ENCODE measurements at places on chromosomes 11 and 22.

GRCh38 chr11:108921211-108921610, 256.3 kb downstream of the DDX10 start:
- no peak for DNase-seq

GRCh38 chr22:50576070-50576469, 2.2 kb downstream of the CPT1B start:
- no peak for DNase-seq

DNA sequence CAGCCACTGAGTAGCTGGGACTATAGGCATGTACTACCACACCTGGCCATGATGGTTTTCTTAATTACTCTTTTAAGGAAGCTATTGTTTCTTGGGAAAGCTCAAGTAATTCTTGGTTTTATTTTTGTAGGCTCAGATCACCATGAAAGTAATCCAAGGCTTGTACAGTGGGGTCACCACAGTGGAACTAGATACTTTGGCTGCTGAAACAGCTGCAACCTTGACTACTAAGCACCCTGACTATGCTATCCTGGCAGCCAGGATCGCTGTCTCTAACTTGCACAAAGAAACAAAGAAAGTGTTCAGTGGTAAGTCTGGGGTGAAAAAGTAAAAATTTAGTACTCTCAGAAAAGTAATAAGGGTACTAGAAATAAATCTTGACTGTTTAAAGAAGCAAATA, 11.3 kb downstream of the RRM1 start:
- DNase-seq: no peak

DNA sequence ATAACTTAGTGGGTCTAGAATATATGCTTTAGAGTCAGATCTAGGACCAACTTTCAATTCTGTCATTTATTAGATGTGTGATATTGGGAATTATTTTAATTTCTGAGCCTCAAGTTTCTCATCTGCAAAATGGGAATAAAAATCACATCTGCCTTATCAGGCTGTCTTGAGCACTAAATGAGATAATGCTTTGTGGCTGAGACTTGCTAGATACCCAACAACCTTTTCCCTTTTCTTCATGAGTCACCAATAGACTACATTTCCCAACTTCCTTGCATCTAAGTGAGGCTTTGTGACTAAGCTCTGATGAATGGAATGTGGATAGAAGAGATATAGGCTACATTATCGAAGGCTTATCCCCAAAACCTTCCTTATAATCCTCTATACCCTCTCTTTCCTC, 220.7 kb upstream of the SESN3 start:
- no peak for DNase-seq

GRCh38 chr11:47192111-47192510, 5.9 kb upstream of the PACSIN3 start:
- DNase-seq: no peak

DNA sequence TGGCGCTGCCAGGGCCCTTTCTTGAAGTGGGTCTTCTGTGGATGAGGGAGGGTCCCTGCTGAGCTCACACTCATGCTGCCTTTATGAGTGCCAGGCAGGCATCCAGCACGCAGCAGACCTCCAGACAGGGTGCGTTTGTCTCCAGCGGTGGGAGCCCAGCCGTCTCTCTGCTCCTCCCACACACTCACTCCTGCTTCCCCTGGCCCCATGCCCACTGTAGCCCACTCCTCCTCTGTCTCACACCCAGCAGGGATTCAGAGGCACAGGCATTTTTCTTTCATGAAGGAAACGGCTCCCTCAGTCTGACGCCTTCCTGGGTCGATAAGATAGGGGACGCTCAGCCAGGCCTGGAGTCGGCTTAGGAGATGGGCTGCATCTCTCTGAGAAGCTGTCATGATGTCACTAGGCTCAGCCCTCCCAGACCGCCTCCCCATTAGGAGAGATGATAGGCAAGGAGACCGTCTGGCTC, 183.9 kb upstream of the NCAM1 start:
- DNase-seq: no peak

DNA sequence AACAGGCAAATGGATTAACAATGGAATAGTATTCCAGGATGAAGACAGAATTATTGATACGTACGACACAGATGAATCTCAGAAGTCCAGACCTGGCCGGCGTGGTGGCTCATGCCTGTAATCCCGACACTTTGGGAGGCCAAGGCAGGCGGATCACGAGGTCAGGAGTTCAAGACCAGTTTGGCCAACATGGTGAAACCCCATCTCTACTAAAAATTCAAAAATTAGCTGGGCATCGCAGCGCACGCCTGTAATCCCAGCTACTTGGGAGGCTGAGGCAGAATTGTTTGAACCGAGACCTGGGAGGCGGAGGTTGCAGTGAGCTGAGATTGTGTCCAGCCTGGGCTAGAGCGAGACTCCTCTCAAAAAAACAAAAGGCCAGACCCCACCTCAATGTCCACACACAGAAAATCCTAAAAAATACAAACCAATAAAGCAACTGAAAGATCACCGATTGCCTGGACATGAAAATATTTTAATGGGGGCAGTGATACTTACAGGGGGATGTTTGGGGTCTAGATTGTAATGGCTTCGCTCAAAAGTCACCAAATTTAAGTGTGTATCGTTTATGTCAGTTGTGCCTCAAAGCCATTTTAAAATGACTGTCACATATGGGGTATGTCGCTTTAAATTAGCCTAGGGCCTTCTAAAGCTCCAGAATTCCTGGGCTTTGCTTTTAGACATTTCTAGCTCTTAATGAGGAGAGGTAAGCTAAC, 3.8 kb downstream of the RPS25 start:
- DNase-seq: no peak

- no peak for DNase-seq
Observed at GRCh38 chr22:19483481-19484244, 3.9 kb downstream of the CDC45 start.

DNA sequence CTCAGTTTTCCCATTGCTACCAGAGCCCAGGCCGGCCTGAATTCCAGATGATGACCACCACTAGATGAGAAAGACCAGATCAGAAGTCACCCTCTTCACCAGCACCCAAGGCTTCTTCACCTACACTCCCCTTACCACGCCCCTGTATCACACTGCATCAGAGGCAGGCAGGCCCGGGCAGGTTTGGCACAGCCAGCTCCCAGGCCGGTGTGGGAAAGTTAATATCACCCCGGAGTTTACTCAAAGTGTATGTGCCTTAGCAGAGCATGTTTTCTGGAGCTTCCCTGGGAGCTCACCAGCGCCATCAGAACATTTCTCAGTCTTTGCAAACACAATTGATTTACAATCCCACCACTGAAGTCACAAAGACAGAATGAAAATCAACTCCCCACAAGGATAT, 47.5 kb upstream of the POU2AF1 start:
- no peak for DNase-seq

- no peak for DNase-seq
Observed at GRCh38 chr22:32567544-32567943, 92.9 kb downstream of the FBXO7 start.

- DNase-seq: no peak
Observed at GRCh38 chr22:48807155-48807554, 1020.5 kb downstream of the BRD1 start.

DNA sequence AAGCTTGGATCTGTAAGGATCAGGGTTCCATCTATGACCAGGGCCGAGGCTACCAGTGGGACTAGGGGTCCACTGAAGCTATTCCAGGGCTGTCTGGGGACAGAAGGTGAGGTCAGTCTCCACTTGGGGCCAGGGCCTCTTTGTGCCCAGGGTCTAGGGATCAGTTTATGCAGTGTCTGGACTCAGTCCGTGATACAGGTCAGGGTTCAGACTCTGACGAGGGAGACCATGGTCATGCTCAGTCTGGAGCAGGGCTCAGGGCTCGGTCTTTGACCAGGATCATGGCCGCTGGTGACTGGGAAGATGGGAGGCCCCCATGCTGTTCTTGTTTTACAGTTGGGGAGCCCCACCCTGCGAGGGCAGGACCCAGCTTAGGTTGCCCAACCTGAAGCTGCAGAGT, 11.8 kb downstream of the TSSC4 start:
- no peak for DNase-seq

- no peak for DNase-seq
Observed at GRCh38 chr22:40001800-40002577, 7.2 kb downstream of the FAM83F start.

- DNase-seq: no peak
Observed at GRCh38 chr22:23752090-23752691, 1.3 kb upstream of the ZNF70 start.

DNA sequence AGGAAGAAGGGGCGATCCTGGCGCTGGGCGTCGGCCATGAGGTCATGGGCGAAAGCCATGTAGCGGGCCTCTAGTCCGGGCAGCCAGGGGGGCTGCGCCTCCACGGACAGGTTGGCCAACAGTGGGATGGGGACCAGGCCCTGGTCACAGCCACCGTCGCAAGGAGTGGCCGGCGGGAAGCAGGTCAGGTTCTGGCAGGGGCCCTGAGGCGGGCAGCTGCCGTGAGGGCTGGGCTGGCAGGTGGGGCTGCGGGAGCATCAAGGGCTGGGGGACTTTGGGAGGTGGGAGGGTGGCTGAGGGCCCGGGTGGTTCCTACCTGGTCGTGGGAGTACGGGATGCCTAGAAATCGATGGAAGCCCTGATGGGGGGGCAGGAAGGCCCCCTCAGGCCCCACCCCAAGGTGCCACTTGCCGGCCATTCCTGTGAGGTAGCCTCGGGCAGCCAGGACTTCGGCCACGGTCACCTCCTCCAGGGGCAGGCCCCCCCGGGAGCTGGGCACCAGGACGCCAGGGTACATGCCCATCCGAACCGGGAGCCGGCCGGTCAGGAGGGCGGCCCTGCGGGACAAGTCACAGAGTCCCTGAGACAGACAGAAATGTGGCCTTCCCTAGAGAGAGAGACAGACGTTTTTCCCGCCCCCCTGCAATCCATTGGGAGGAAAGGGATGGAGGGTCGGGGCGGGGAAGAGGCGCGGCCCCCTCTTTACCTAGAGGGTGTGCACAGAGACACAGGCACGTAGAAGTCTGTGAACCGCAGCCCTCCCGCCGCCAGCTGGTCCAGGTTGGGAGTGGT, 906 bp downstream of the ARSA start:
- no peak for DNase-seq

GRCh38 chr11:68206211-68206610, 6.9 kb downstream of the KMT5B start:
- no peak for DNase-seq

- DNase-seq: no peak
Observed at GRCh38 chr22:29028468-29028867, 33.2 kb downstream of the C22orf31 start.

DNA sequence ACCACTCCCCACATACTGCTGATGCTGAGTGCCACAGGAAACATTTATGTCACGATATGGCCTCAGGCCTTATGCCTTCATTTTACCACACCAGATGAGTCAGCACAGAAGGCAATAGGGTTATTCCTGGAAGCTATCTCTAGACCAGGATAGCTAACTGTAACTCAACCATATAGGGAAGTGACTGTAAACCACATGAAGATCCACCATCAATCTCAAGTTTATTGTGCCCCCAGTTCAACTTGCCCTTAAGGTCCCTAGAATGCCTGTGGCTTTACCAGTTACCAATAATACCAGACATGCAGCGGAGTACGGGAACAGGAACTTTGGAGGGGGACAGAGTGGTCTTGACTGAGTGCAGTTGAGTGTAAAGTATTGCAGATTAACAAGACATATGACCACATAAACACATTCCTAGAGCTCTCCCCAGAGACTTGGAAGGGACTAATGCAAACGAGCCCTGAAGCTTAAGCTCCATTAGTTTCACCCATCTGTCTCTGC, 180.9 kb downstream of the KIF18A start:
- DNase-seq: no peak

- DNase-seq: no peak
Observed at GRCh38 chr22:41334215-41334614, 32.9 kb downstream of the ZC3H7B start.

DNA sequence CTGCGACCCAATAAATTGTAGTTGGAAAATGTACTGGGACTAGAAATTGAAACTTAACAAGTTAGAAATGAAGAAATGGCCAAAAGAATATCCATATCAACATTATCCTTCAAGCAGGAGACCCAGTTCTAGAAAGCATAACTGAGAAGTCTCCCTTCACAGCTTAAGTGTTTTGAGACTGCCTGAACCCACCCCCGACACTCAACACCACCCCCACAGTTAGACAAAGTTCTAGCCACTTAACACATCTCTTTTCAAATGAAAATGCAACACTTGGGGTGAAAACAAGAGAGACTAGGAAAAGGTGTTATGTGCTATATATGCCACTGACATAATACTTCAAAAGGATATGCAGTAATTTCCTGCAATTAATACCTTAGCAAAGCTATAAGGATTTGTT, 184.5 kb downstream of the SOX6 start:
- no peak for DNase-seq

DNA sequence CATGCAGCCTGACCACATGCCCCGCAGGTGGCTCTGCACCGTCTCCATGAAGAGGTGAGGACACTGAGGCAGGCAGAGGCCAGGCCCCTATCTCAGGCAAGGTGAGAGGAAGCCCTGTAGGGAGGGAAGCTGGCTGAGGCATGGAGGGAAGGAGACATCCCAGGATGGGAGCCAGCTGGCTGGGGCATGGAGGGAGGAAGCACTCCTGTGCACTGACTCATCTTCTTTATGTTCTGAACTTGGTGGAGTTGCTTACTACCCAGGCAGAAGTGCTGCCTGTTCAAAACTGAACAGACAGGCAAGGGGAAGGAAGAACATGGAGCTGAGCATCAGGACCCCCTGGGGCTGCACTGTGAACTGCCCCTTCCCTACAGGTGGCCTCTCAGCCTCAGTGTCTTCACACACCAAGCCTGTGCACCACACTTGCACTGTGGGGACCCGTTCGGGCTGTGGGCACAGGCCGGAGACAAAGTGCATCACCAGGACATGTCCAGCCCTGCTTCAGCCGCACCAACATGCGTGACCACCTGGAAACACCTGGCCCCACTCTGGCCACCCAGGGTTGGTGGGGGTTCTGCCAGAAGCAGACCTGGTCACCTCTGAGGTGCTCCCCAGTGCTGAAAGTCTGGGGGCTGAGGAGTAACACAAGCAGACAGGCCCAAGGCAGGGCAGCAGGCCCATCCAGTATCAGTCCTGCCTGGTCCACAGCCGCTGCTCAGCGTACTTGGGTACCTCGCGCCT, 55.5 kb downstream of the DGCR2 start:
- DNase-seq: no peak

DNA sequence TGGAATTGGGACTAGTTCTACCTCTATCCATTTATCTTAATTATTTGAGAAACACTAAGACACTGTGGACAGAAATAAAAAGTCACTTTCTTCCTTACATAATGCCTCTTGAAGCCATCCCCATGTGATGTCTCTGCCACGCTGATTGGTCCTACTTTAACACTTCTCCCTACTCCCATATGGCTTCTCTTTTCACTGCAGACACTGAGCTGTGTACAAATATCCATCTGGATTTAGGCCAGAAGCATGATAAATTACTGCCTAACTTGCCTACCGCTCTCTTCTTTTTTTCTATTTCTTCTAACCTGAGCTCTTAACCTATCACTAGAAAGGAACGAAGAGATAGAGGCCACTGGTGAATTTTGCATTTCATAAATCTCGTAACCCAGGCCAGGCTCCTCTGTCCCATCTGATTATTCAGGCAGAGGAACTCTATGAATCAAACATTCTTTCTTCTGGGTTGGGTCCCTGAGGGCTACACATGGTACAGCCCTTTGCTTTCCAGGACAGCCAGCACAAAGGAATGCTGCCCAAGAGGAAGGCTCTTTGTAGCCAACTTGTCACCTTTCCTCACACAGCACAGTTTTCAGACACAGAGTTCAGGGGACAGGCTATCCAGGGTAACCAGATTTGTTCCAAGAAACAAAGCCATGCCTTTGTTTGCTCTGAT, 878.5 kb upstream of the LRRC4C start:
- DNase-seq: no peak
